ENCODE measurements at places on chromosomes 13 and 19.

DNA sequence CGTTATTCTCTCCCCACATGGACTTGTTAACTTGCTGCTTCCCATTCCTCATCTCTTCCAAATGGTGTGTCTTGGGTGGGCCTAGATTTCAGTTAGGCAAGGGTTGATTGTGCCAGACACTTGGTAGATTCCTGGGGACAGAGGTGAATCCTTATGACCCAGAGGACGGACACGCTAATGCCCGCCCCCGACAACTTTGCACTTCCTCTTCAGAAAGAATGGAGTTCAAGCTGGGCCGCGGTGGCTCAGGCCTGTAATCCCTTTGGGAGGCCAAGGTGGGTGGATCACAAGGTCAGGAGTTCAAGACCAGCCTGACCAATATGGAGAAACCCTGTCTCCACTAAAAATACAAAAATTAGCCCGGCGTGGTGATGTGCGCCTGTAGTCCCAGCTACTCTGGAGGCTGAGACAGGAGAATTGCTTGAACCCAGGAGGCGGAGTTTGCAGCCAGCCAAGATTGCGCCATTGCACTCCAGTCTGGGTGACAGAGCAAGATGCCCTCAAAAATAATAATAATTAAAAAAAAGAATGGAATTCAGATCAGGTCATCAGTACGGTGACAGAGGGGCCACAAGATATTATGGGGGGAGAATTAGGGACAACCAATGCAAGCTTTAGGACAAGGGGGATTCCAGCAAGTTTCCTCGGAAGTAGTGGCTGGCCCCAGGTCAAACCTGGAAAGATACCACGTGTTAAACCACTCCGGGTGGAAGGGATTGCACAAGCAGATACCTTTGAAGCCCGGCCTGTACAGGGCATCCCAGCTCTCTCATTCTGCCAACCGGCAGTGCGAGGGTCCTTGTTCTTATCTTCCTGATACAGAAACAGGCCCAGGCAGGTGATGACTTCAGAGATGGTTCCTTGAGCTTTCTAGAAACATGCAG lies 2.7 kb downstream of the MYO9B start:
- no peak for DNase-seq

DNA sequence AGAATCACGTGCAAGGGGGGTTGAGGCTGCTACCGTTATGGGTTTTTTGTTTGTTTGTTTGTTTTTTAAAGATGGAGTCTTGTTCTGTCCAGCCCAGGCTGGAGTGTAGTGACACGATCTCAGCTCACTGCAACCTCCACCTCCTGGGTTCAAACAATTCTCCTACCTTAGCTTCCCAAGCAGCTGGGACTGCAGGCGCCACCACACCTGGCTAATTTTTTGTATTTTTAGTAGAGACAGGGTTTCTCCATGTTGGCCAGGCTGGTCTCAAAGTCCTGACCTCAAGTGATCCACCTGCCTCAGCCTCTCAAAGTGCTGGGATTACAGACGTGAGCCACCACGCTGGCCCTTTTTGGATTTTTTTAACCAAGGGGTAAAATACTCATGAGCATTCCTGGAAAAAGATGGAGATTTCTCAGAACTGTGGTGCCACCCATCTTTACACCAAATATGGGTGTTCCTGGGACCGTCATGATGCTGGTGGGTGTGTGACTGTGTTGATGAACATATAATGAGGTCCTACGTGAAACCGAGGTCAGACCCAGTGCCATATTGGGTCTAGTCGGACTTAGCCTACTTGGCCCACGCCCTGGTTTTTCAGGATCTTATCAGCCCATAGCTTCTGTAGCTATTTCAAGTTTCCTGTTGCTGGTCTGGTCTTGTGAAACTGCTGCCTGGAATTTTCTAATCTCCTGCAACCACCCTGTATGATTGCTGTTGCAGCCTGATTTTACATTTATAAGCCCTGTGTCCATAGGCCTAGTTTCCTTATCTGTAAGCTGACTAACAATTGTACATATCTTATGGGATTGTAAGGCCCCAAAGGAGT lies 6.2 kb downstream of the PPP1R15A start:
- DNase-seq, result no peak

DNA sequence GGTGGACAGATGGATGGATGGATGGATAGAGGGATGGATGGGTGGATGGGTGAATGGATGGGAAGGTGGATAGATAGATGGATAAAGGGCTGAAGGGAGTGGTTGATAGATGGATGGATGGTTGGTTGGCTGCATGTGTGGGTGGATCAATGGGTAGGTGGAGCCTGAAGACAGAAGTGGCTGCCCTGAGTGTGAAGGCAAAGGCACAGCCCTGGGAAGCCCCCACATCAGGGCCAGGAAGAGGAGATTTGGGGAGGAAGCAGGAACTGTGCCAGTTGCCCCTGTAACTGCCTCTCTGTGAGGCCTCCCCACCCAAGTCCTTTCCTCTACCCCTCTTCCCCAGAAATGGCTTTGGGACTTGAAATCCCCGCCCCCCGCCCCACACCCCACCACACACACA lies 43.4 kb upstream of the NFIC start:
- no peak for DNase-seq

GRCh38 chr19:10219678-10220077 lies 11.5 kb downstream of the S1PR2 start:
- peak; percentile 26 for DNase-seq

GRCh38 chr19:8185343-8186068 lies 23.7 kb upstream of the CERS4 start:
- no peak for DNase-seq

DNA sequence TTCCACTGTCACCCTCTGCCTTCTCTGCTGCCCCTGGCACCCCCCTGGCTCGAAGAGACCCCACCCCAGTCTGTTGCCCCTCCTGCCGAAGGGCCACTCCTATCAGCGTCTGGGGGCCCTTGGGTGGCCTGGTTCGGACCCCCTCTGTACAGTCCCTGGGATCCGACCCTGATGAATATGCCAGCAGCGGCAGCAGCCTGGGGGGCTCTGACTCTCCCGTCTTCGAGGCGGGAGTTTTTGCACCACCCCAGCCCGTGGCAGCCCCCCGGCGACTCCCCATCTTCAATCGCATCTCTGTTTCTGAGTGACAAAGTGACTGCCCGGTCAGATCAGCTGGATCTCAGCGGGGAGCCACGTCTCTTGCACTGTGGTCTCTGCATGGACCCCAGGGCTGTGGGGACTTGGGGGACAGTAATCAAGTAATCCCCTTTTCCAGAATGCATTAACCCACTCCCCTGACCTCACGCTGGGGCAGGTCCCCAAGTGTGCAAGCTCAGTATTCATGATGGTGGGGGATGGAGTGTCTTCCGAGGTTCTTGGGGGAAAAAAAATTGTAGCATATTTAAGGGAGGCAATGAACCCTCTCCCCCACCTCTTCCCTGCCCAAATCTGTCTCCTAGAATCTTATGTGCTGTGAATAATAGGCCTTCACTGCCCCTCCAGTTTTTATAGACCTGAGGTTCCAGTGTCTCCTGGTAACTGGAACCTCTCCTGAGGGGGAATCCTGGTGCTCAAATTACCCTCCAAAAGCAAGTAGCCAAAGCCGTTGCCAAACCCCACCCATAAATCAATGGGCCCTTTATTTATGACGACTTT lies 2.0 kb downstream of the ZFP36 start:
- peak; percentile 16 for DNase-seq

DNA sequence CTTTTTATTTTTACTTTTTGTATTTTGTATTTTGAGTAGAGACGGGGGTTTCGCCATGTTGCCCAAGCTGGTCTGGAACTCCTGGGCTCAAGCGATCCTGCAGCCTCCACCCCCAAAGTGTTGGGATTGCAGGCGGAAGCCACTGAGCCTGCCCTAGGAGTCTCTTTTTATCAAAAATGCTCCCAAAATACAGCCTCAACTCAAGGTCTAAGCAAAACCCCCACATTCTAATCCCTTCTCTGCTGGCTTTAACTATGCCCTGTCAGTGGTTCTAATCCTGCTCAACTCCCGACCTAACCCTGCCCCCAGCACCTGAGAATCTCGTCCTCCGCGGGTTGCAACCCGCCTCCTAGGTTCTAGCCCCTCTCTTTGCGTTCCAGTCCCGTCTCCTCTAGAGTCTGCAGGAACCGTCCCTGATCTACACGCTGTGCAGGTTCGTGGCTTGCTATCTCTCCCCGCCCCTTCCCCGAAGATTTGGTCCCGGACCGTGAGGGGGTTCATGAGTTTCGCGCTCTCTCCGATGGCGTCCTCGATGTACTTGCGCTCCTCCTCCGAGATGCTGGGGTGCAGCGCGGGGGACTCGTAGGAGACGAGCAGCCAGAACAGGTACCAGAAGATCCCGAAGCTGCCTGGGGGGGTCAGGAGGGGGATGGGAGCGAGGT lies 8.0 kb downstream of the SLC17A7 start:
- no peak for DNase-seq

DNA sequence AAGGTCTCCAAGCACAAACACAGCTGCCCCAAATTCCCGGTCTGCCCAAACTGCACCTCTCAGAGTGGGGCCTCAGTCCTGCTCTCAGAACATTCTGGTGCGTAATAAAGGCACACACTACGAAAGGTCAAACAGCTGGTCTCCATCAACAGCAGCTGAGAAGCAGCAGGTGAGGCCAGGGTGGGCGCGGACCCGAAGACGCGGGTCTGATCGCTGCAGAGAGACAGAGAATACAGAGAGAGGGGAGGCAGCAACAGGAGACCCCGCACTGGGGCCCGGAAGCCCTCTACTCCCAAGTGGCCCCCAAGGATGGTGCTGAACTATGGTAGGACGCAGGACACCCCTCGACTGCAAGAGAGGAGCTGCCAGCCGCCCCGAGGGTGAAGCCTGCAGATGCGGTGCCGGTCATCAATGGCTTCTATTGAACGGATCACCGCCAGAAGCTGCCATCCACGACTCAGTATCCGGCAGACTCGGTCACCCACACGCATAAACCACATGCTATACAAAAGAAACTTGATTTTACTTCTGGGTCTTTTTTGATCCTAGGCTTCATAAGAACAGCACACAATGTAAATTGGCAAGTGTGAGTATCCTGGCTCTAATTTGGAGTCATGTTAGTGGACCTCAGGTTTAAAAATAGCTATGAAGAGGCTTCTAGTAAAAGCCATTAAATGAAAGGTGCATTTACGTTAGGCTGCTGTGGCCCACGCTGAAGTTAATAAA lies 33.4 kb downstream of the STK24 start:
- no peak for DNase-seq

GRCh38 chr19:45667620-45668341 lies at the start of gene GIPR:
GIPR (plus strand) TSS chr19:45668221; CDS start chr19:45669521, 1,300 bp downstream.
- no peak for DNase-seq

GRCh38 chr19:30288911-30289310 lies 83.3 kb upstream of the ZNF536 start:
- no peak for DNase-seq

GRCh38 chr19:21751384-21751783 lies 16.0 kb downstream of the ZNF100 start:
- DNase-seq, result no peak

GRCh38 chr19:38734426-38735256 lies 9.6 kb downstream of the CAPN12 start:
- DNase-seq, result no peak

- no peak for DNase-seq
These were observed 4.3 kb upstream of the USF2 start for GRCh38 chr19:35264268-35265125.

DNA sequence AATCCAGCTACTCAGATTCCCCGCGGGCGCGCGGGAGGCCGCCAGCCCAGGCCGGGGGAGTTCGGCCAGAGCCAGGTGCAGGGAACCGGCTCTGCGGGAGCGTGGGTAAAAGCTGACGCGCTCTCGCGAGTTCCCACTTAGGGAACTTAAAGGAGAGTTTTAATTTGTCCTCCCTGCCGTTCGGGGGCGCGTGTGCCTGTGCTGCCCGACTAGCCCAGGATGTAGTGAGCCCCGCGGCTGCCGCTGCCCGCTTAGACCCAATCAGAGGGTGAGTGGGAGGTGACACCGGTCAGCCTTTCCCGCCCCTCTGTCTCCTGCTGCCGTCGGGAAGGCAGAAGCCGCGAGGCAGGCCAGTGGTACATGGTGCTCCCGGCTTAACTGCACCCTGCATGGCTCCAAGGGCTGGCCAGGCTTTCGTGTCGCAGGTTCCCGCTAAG lies 36.0 kb upstream of the NEK3 start:
- DNase-seq, result no peak

DNA sequence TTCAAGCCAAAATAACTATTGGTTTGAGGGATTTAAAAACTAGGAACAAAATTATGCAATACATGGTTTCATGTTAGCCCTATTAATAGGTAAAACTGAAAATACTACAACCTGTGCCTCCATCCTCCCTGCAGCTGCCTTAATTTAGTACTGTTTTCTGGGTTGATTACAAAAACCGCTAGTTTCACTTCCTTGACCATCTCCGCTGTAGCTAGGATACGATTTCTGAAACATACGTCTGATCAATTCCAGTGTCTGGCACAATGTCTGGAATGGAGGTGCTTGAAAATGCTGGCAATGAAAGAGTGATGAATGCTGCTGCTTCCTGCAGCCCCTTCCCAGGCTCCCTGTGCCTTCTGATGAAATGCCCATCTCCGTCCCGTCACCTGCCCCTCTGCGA lies 273.5 kb downstream of the SHISA2 start:
- no peak for DNase-seq

- no peak for DNase-seq
These were observed 6.7 kb downstream of the RGCC start for GRCh38 chr13:41463838-41464602.

- DNase-seq, result no peak
These were observed 149.7 kb downstream of the KATNAL1 start for GRCh38 chr13:30157616-30157993.

DNA sequence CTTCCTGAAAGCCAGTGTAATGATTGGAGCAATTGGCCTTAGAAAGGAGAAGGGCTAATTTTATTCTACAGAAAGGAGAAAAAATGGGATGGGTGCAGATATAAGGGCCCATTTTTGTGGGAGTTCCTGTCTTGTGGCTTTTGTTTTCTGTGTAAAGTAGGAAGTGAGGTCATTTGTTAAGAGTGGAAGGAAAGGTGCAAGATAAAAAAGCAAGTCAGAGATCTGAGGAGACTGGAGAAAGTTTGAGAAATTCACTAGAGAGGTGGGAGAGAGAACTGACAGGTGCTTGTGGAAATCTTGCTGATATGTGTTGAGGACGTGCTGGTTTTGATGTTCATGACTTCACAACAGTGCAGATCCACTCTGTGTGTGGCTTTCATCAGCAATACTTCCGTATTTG lies 349.4 kb downstream of the DLEU7 start:
- DNase-seq, result no peak

- no peak for DNase-seq
These were observed 214.8 kb downstream of the COG6 start for GRCh38 chr13:39870197-39870747.

DNA sequence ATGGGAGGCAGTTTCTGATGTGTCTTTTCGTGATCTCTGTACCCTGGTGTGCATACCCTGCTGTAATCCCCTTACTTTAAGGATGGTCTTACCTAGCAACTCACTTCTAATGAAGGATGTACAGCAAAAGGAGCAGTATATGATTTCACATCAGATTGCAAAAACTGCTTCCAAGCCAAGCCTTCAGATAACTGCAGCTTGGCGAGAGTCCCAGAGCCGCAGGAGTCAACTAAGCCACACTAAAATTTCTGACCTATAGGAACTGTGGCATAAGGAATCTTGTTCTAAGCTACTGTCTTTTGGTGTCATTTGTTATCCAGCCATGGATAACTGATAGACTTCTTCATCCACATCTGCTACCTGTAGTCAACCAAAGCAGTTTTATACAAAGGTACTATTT lies 496.7 kb downstream of the GPC6 start:
- DNase-seq, result no peak
